Fibroblast of skin of abdomen (primary cell): ENCODE measurements at places on chromosomes 3 and 15.
A peak's percentile ranks its signal among the peaks of the same experiment; 100 is the strongest.

- DNase-seq, result no peak
Measured at GRCh38 chr3:42884324-42884723, 8.6 kb upstream of the CYP8B1 start.

GRCh38 chr3:78642226-78643035, 1125.4 kb downstream of the ROBO1 start:
- no peak for DNase-seq

GRCh38 chr15:33029109-33029652, 165.3 kb downstream of the FMN1 start:
- peak; percentile 6 for DNase-seq

- no peak for DNase-seq
Measured at GRCh38 chr3:161203485-161204098, 17.5 kb upstream of the NMD3 start.

- no peak for DNase-seq
Measured at GRCh38 chr15:41203395-41203794, 27.2 kb downstream of the EXD1 start.

GRCh38 chr3:60445446-60445845, 805.8 kb downstream of the FHIT start:
- no peak for DNase-seq

- DNase-seq, result peak; percentile 76
Measured at GRCh38 chr3:77931255-77932009, 891.5 kb downstream of the ROBO2 start.

DNA sequence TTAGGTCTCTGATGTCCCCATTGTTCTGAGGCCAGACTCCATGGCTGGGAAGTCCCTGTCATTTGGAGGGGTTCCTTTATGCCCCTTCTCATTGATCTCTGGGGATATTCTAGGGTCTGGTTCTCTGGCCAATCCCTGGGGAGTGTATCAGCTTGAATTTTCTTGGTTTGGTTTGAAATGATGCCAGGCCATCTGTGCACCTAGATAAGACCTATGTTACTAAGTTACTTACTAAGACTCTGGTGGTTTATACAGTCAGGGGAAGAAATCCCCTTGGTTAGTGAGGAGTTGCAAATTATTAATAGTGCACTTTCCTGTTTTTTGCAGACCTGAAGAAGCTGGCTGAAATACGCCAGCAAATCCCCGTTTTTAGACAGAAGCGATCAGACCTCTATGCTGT, 20.3 kb downstream of the NIT2 start:
- no peak for DNase-seq

DNA sequence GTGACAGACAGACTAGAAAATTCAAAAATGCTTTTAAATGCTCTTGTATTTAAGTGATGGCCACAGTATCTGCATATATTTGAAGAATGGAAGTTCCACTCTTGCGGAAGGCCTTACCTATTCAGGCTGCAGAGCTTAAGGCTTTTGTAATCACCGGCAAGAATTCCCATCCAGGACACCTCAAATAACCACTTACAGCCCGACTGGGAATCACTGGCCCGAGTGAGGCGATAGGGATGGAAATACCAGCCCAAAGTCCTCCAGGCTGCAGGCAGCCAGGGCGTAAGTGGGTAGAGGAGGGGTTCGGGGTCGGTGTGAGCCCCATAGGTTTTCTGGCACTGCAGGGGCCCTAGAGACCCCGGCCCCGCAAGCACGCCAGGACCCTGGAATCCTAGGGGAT, 9.5 kb downstream of the CMTM7 start:
- DNase-seq, result no peak

GRCh38 chr3:143855183-143855582, 6.9 kb upstream of the SLC9A9 start:
- no peak for DNase-seq

GRCh38 chr15:56207092-56207491, 36.6 kb downstream of the RFX7 start:
- no peak for DNase-seq

- DNase-seq, result no peak
Measured at GRCh38 chr15:28107904-28108275, 8.8 kb upstream of the OCA2 start.

DNA sequence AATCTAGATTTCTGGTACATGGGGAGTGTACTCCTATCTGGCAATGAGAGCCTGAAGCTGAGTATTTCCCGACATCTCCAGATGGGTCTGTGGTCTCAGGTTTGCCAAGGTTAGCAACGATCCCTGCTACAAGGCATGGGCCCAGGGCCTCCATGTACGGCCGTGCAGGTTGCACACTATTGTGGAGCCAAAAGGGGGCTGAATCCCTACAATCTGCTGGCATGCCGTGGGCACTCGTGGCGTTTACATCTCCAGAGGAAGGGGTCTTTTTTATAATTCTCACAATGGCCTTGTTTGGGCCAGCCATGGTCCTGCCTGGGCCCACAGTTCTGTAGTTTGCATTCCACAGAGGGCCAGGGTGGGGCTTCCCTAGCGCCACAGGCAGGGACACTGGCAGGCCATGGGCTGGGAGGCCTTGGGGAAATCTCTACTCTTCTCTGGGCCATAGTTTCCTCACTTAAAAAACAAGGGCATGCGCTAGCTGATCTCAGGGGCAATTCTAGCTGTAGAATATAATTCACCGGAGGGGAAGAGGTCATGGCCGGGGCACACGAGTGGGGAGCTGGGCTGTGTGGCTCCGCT, 68.9 kb upstream of the TLE3 start:
- DNase-seq, result no peak

GRCh38 chr3:31772272-31772671, 208.8 kb downstream of the OSBPL10 start:
- no peak for DNase-seq
